Effector CD4-positive, alpha-beta T cell (primary cell): ENCODE measurements at places on chromosomes 5 and 9.

DNA sequence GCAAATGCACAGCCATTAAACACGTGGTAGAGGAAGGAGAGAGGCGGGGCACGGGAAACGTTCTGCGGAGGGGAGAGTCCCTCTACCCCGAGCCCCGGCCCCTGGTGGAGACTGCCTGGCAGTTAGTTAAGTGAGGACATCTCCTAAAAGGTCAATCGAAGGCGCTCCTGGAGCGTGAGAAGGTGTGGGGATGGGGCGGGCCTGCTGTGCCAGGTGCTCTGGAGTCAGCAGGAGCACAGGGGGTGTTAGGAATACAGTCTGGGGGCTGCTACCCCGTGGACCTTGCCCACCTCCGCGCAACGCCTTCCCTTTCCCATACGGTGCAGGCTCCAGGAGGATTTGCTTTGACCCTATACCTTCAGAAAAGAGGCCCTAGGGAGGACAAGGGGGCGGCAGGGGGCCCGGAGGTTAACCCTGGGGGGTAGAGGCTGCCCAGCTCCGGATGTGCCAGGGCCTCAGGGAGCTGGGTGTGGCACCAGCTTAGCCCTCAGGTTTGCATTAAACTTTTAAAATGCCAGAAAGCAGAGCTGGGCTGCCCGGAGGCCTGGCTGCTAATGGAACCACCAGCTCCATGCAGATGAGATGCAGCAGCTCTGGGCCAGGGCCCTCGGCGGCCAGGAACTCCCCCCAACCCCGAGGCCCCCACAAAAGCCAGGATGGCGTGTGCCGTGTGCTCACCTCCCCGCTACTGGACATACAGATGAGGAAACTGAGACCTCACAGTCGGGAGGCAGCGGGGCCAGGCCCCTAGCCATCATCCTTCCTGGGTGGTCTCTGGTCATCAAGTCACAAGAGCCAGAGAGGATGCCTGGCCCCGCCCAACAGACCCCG is 39.2 kb downstream of the NACC2 start:
- no peak for DNase-seq

GRCh38 chr9:108003526-108003925 is 514.0 kb upstream of the KLF4 start:
- no peak for DNase-seq

- no peak for DNase-seq
Observed at GRCh38 chr9:18705796-18706392, 231.9 kb downstream of the ADAMTSL1 start.

DNA sequence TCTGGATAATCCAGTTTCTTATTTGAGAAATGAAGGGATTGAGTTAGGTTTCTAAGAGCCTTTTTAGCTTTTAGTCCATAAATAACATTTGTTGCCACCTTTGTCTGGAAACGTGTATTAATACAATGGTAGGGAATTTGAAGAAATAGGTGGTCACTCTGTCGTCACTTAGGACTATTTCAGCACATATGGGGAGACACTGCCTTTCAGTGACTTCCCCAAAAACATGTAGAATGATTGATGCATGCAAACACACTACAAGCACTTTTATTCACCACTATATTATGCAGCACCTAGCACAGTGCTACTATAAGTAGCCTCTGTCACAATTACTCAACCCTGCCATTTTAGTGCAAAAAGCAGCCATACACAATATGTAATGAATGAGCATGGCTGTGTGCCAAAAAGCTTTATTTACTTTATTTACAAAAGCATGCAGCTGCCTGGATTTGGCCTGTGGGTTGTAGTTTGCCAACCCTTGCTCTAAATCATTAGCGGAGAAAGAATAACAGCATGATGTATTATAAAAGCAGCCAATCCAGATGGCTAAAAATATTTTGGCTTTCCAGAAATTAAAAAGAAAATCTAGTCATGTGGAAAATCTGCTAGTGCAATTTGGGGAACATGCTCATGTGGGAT is 154.2 kb upstream of the HMHB1 start:
- DNase-seq = no peak

DNA sequence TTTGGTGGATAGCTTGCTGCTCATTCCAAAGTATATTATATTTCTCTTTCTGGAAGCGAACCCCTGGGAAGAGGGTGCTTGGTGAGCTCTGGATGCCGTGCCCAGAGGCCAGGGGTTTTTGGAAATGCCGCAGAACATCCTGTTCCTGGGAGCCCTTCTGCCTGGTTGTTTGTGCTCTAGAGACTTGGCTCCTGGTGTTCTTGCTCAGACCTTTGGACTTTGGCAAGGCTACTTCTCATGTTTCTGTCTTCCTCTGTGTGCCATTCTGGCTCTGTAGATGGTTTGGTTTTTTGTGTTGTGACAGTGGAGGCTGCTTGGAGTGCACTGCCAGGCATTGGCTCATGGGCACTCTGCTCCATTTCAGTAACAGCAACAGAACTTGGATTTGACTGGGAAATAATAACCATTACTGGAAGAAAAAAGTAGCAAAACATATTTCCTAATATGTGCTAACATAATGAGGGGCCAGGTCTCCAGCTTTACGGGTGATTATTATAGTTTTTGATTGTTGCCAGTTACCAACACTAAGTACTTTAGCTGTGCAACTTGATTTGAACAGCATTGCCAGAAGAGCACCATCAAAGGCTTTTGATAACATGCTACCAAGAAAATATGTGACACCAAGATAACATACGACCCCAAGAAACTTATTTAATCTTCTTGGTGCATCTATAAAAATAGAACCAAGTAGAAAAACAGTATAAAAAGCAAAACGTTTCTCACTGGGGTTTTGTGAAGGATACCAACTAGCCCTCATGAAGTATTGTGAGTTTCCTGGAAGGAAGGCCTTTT is 94.2 kb downstream of the PCSK1 start:
- DNase-seq = no peak

GRCh38 chr9:110923601-110924000 is 114.7 kb downstream of the LPAR1 start:
- DNase-seq = no peak

GRCh38 chr5:113161806-113162205 is 185.2 kb downstream of the DCP2 start:
- DNase-seq = no peak

GRCh38 chr9:131405858-131406537 is 12.1 kb downstream of the PRRC2B start:
- DNase-seq = no peak
